ENCODE measurements at places on chromosomes 16 and 17.

DNA sequence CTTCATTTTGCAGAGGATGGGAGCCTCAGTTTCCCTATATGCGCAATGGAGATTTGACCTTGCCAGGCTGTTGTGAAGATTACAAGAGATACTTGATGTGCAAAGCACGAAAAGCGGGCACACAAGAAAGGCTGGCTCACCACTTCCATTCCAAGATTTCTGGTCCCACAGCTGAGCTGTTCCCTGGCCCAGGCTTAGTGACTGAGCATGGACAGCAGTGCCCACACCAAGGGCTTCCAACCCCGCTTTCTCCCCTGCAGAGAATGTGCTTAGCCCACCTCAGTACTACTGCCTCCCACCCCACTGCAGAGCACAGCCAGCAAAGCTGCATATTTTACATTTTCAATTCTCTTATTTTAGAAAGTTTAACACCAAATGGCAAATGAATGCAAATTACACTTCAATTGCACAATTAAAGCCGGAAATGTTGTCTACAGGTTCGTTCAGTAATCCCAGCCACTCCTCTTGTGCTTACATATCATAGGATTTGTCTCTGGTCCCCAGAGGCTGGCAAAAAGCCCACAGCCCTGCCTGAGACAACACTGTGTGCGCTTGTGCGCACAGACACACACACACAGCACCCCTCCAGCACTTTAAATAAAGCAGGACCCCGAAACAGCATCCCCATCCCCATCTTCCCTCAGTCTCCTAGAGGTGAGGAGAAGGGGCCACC, 51.8 kb downstream of the VAC14 start:
- no peak for DNase-seq

- peak; percentile 38 for DNase-seq
Measured at GRCh38 chr16:8623634-8624033, 2.1 kb downstream of the METTL22 start.

DNA sequence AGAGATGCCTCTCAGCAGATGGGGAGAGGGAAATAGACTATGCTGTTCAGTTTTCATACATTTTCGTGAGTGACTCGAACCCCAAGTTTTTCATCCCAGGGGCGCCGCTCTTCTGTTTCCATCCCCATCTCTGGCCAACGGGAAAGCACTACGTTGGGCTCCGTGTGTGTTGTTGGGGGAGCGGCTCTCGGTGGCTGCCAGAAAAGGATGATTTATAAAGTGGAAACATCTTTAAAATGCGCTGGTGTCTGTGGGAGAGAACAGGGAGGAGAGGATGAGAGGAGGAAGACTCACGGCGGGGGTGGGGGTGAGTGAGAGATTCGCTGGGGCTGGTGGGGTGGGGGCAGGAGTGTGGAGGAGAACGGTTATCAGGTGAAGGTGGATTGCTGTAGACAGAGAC, 5.8 kb downstream of the TBX4 start:
- no peak for DNase-seq

GRCh38 chr16:77553130-77553529, 118.3 kb upstream of the ADAMTS18 start:
- DNase-seq = no peak

All from suppressor macrophage treated with lipopolysaccharide for 4 hours (primary cell).